Activated T-helper 1 cell treated with Interleukin-2 at 50 U/mL for 16 hours (primary cell): ENCODE measurements at places on chromosomes 1 and 21.

- DNase-seq = no peak
Measured at GRCh38 chr1:11841245-11842153, 6.1 kb downstream of the NPPA start.

DNA sequence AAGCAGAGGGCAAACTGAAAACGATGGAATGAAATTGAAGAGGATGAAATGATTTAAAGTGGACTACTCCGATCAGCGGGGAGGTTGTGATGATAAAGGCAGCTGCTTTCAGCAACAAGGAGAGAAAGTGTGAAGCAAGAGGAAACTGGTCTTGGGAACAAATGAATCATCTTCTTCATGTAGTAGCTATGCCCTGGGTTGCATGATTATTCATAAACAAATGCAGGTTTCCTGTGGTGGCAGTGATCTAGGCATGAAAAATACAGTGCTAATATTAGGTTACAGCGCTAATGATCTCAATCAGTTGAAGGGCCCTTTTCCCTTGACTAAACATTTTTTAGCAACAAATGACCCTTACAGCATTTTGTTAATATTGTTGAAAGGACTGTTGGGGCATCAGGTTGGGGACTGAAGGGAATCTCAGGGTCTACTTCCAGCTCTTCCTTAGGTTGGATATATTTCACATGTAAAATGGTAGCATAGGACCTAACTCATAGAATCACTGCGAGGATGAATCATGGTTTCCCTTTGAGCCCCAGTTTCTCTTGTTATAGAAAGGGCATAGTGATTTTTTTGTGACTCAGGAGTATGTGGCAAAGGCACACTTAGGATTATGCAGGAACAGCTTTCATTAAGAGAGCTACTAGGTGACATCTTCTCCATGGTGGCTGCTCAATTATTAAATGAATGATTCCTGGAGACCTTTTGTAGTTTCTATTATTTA lies 1.9 kb upstream of the ZFYVE9 start:
- no peak for DNase-seq

- DNase-seq = no peak
Measured at GRCh38 chr21:35929901-35930300, 130.4 kb downstream of the SETD4 start.

GRCh38 chr21:25457411-25457810 lies 149.9 kb downstream of the MRPL39 start:
- DNase-seq = no peak

- no peak for DNase-seq
Measured at GRCh38 chr1:115192200-115192767, 103.0 kb upstream of the TSPAN2 start.

- DNase-seq = no peak
Measured at GRCh38 chr1:245434280-245434679, 279.5 kb downstream of the KIF26B start.

- DNase-seq = no peak
Measured at GRCh38 chr21:21682172-21682571, 684.0 kb downstream of the NCAM2 start.

GRCh38 chr1:113749402-113749801 lies 9.9 kb downstream of the PHTF1 start:
- DNase-seq = no peak

- no peak for DNase-seq
Measured at GRCh38 chr1:85661767-85662166, 46.5 kb downstream of the ZNHIT6 start.
